IPS DF 6.9 (cell line): ENCODE measurements at places on chromosomes 6 and 20.

DNA sequence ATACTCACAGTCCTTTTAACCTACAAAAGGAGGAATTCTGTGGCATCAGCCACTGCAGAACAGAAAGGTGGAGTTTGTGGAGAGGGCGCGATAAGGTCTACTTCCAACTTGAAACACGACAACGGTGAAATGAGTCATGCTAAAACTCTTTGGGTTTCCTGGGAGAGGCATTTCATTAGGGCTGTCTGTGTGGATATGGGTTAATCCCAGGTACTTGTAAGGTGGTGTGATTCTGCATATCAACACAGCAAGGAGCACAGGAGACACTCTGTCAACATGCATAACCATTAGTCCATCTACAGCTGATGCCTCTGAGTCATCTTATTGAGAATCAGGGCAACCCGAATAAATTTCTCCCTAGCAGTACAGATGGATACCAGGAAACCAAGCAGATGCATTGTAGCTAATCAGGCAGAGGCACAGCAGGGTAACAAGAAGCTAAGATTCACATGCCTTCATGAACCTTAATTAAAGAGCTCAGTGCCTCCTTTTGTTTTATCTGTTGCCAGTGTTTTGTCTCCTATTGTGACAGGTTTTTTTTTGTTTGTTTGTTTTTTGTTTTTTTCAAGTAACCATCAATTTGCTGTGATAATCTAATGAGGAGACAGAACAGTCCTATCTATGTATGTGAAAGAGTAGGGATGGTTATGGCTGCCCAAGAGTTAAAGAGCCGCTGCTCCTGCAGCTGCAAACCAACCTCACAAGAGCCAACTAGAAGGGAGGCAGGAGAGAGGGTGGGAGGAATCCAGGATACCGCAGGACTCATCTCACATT lies 315.8 kb upstream of the SOX4 start:
- no peak for DNase-seq

DNA sequence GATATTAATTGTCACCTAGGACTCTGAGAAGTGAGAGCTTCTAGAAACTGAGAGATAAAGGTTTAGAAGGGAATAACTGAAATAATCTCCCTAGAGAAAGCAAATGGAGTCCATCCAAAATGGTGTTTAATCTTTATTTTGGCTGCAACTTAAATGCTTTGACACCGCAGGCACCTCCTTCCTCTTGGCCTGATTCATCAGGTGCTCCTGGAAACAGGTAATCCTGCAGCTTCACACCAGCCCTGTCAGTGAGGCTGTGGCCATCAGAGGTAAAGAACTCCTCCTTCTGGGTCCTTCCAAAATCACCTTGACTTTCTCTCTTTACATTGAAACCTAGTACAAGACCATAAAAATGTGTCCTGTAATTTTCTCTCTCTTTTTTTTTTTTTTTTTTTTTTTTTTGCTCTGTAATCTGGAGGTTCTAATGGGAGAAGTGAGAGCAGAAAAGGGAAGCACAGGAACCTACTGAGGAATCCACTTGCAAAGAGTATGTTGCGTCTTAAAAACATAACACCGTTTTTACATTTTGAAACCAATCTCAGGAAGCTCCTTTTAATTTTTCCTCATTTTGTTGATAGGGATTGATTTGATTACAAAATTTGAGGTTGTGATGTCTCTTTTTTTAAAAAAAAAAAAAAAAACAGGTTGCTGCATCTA lies 124.2 kb downstream of the LRRC1 start:
- no peak for DNase-seq

DNA sequence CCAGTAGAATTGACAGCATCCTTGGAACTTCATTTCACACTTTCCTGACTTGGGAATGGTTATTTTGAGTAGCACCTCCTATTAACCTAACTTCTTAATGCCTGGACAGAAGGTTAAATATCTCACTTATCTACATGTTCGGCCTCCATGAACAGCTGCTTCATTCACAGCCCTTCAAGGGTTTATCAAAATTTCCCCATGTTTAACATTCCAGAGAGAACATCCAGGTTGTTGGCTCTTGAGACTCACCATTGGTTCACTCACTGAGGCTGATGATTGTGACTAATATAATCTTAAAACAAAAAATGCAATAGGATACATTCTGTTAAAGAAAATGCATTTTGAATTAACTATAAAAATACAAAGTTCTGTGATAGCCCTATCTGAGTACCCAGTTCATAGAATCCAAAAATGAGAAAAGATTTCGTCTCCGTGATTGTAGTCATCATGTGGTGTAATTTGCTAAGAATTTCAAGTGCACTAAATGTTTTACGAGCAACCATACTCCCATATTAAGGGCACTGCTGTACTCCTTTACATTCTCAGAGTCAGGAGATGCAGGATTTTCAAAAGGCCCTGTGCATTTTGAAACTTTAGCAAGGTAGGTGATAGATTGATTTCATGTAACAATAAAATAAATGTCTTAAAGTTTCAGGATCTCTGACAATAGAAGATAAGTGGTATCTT lies 260.6 kb upstream of the TAB2 start:
- no peak for DNase-seq

- no peak for DNase-seq
Observed at GRCh38 chr6:36976007-36976264, 10.1 kb downstream of the MTCH1 start.

DNA sequence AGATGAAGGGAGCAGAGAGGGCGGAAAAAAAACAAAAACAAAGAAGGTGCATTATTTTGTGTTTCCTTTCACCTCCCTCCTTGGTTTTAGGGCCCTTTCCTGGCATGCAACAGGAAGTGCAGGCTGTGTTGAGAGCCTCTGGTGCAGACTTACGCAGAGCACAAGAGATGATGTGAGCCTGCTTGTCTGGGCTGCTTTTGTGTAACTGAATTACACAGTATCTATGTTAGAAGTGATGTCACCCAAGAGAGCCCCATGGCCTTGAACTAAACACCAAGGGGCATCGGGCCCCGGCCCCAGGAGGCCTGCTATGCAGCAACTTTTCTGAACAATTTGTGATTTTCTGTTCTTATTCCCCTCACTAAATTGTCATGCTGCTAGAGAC lies 25.5 kb downstream of the GNAS start:
- no peak for DNase-seq

DNA sequence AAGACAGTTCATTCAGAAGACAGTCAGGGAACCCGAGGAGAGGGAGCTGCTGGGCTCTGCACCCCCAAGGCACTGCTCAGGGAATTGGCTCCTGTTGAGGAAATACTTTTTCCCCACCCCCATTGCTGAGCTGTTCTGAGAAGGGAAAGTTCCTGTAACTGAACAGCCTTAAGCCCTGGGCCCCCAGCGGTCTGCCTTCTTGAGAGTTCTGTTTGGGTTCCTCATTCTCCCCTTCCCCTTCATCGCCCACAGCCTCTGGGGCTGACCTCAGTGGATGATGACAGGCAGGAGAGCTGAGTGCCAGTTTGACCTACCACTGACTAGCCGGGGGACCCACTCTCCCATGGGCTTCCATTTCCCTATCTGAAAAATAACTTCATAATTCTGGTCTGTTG lies 10.7 kb downstream of the HCK start:
- DNase-seq = no peak

GRCh38 chr20:48821261-48821920 lies 6.4 kb downstream of the PREX1 start:
- DNase-seq = no peak

GRCh38 chr6:105484238-105485161 lies 81.6 kb upstream of the PREP start:
- DNase-seq = no peak

GRCh38 chr20:10610251-10610650 lies 63.5 kb downstream of the JAG1 start:
- no peak for DNase-seq

GRCh38 chr6:138796771-138797170 lies 884 bp downstream of the ECT2L start:
- no peak for DNase-seq

- no peak for DNase-seq
Observed at GRCh38 chr6:134245041-134245440, 72.9 kb downstream of the SGK1 start.

GRCh38 chr6:15244620-15245360 lies 1.1 kb upstream of the JARID2 start:
- DNase-seq = no peak

- no peak for DNase-seq
Observed at GRCh38 chr20:41006126-41006935, 22.3 kb upstream of the TOP1 start.

GRCh38 chr20:3101737-3102574 lies 17.4 kb upstream of the AVP start:
- DNase-seq = no peak

GRCh38 chr6:46989398-46989797 lies 52.7 kb downstream of the ADGRF1 start:
- DNase-seq = no peak

DNA sequence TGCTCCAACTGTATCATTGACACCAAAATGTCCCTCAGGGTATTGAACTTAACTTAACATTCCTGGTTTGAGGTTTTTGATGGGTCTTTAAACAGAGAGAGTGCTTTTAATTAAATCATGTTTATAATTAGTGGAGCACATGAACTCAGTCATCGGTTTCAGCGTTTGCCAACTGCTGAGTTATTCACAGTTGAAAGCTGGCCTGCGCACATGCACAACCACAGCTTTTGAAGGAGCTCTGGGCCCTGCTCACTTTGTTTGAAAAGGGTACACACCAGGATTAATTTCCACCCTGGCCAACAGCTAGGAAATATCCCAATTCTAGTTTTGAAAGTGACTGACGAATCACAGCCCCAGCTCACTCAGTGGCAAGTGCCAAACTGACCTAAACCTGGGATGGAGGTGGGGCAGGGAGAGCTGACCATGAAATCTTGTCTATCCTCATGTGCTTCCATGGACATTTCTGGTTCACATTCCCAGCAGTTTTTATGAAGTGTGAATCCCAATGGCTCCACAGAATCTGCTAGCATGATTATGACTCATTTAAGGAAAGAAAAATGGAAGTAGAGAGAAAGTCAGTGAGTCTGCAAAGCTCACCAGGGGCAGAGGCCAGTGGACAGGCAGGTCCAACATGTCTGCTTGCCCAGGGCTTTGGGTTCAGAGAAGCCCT lies 247.8 kb downstream of the FNDC1 start:
- no peak for DNase-seq

DNA sequence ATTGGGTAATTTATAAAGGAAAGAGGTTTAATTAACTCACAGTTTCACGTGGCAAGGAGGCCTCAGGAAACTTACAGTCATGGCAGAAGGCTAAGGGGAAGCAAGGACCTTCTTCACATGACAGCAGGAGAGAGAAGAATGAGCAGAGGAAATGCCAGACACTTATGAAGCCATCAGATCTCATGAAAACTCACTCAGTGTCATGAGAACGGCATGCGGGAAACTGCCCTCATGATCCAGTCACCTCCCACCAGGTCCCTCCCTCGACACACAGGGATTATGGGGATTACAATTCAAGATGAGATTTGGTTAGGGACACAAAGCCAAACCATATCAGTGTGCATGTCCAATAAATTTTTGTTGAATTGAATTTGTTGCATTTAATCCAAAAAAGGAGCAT lies 52.0 kb downstream of the ECT2L start:
- no peak for DNase-seq

DNA sequence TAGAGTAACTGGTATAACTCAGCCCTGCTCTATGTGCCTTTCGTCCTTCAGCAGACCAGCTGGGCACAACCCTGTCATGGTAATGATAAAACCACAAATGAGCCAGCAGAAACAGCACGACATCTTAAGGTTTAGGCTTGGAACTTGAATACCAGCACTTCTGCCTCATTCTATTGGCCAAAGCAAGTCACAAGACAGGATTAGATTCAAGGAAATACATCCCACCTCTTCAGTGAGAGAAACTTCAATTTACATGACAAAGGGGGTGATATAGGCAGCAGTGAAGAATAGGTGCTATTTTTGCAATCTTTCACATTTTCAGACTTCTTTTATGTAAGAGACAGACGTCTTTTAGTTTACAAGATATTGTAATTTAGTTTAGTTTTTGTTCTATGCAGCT lies 69.8 kb upstream of the SLC35F1 start:
- no peak for DNase-seq

DNA sequence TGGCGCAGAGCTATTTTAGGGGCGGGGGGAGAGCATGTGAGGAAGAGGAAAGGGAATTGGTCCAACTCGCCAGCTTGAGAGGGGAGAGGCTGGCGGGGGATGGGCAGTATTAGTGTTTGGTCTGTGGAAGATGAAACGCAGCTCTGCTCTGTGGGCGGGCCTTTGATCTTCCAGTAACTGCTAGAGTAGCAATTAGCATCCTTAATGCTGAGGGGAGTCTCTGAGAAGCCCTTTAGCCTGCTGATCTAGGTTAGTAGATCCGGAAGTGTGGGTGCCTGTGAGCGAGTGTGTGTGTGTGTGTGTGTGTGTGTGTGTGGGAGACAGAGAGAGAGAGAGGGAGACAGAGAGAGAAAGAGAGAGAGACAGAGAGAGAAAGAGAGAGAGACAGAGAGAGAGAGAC lies 117.2 kb upstream of the BACH2 start:
- no peak for DNase-seq

DNA sequence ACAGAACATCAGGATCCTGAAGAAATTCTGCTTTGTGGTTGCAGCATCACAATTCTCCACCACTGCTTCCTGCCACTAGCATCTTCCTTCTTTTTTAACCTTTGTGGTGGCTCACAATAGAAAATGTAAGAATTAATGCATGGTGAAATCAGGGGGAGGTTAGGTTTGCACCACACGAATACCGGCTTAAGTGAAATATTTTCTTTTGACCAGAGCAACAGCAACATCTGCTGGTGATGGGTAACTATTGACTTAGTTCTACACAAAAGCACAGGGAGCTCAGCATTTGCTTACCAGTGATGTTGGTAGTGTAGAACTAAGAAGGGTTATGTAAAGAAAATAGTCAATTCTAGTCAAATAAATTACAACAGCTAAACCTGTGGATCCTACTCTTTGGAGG lies 280.5 kb downstream of the SYNE1 start:
- peak; percentile 20 for DNase-seq

DNA sequence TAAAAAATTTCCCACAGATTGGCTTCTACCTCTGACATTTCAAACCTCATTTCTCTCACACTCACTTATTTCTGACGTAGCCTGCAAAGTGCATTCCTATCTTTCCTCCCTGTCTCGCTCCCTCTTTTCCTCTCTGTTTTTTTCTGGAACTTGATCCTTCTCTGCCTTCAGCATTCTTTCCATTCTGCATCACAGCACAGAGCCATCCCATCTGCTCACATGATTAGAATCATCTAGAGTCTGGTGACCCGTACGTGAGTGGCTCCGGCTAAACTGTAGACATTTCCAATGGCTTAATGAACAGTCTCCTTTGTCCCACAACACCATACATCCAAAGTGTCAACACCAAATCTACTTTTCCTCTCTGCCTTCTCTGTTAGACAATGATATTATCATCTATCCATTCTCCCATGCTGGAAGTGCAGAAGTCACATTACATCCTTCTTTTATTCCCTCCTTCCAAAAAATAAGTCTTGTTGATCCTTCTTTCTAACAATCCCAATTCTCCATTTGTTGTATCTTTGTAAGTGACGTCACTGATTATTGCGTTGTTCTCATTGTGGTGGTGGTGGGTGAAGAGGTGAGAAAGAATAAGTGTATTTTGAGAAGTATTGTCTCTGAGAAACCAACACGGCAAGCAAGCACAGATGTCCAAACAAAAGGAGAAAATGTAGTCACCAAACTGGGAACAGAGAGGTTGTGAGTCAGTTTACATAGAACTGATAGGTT lies 41.6 kb downstream of the OPRM1 start:
- DNase-seq = no peak
